ENCODE measurements at places on chromosomes 4 and X. TPM values are rescaled to one million over a fixed set of nuclear protein-coding genes. Genes with fewer than 3 reads are reported as not detected.

Gene ODAPH
- total RNA-seq = not detected

Gene PABPC5
- not detected for total RNA-seq

Gene GEMIN8
- total RNA-seq = 5.5 TPM

Gene PGAM4
- 0.53 TPM for total RNA-seq

Gene MAP9
- total RNA-seq = 6.5 TPM

Gene GIMD1
- not detected for total RNA-seq

Gene CXorf49
- not detected for total RNA-seq

Gene RAB40AL
- total RNA-seq = not detected

Gene UCP1
- total RNA-seq = not detected

Gene POLA1
- 37.8 TPM for total RNA-seq

Gene LRRC66
- total RNA-seq = 0.07 TPM

Gene MAOA
- total RNA-seq = 0.66 TPM

Gene NUDT10
- total RNA-seq = 1.2 TPM

Gene MSX1
- not detected for total RNA-seq

Gene HMGN5
- total RNA-seq = 7.5 TPM

Gene ESX1
- not detected for total RNA-seq

Gene NRK
- not detected for total RNA-seq

Gene DOK7
- not detected for total RNA-seq

Gene USP46
- 1.0 TPM for total RNA-seq

Gene FGF13
- not detected for total RNA-seq

Gene RRH
- total RNA-seq = 0.32 TPM

Gene MAGEA12
- not detected for total RNA-seq

- DNase-seq = no peak
Measured at GRCh38 chr4:127236889-127237288, 395.9 kb upstream of the INTU start.

DNA sequence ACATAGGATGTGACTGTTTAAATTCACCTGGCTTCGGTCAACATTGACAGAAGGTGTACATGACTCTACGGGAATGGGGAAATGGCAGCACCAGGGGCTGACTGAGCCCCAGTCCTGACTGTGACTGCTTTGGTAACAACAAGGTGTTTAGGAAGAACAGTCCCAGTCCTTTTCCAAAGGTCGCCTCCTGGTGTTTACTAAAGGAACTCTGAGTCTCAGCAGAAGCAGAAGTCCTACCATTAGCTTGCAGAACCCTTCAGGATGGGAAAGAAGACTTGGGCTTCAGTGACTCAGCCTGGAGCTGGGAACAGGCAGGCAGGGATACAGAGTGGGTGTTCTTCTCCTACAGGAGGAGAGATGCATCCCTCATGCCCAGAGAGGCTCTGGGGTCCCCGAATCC lies 103.3 kb downstream of the MGST2 start:
- DNase-seq = no peak

DNA sequence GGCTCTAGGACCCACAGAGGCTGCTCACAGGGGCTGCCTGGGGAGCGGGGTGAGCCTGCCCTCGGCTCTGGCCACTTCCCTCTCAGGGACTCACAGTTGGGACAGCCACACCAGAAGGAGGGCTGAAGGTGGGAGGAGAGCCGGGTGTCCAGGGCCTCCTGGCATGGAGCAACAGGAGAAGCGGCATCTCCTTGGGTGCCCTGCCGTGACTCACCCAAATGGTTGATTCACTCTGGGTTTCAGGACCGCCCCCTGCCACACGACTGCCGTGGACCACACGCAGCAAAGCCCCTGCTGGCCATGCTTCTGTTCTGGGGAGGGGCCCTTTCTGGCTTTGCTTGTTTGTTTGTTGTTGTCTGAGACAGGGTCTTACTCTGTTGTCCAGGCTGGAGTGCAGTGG lies 86.0 kb upstream of the AFAP1 start:
- DNase-seq = no peak

- no peak for DNase-seq
Measured at GRCh38 chr4:166802346-166802745, 431.9 kb downstream of the SPOCK3 start.

- no peak for DNase-seq
Measured at GRCh38 chr4:118346495-118346894, 6.3 kb downstream of the PRSS12 start.

DNA sequence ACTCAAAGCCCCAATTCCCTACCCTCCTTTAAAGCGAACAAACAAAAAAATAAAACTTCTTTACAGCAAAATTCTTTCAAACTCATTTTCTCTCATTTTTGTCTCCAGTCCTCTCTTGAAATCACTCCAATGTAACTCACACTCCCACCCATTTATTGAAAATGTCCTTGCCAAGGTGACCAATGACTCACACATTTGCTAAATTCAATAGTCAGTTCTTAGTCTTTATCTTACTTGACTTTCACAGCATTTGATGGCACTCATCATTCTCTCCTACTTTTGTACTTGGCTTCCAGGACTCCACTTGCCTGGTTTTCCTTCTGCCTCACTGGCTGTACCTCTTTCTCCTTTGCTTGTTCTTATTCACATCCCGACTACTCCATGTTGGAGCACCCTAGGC lies 19.9 kb downstream of the CC2D2A start:
- DNase-seq = no peak

- no peak for DNase-seq
Measured at GRCh38 chr4:5206016-5206790, 154.9 kb downstream of the STK32B start.

- no peak for DNase-seq
Measured at GRCh38 chr4:10272511-10272910, 155.9 kb upstream of the WDR1 start.

- DNase-seq = no peak
Measured at GRCh38 chrX:139750390-139750789, 42.4 kb upstream of the MCF2 start.

DNA sequence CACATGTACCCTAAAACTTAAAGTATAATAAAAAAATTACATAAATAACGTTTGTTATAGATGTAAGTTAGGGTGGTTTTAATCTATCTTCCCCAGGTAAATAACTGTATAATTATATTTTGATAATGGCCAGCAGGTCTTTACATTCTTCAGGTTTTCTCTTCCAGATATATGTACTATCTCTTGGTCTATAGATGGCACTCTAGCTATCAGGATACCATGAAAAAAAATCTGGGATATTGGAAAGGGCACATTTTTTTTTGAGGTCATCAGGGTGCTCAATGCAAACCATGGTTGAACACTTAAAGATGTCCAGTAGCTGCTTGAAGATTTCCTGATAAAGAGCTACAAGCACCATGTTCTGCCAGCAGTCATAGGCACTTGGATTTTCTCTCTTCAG lies 15.6 kb upstream of the ADH4 start:
- no peak for DNase-seq

GRCh38 chrX:73525928-73526690 lies 36.9 kb upstream of the CHIC1 start:
- no peak for DNase-seq

DNA sequence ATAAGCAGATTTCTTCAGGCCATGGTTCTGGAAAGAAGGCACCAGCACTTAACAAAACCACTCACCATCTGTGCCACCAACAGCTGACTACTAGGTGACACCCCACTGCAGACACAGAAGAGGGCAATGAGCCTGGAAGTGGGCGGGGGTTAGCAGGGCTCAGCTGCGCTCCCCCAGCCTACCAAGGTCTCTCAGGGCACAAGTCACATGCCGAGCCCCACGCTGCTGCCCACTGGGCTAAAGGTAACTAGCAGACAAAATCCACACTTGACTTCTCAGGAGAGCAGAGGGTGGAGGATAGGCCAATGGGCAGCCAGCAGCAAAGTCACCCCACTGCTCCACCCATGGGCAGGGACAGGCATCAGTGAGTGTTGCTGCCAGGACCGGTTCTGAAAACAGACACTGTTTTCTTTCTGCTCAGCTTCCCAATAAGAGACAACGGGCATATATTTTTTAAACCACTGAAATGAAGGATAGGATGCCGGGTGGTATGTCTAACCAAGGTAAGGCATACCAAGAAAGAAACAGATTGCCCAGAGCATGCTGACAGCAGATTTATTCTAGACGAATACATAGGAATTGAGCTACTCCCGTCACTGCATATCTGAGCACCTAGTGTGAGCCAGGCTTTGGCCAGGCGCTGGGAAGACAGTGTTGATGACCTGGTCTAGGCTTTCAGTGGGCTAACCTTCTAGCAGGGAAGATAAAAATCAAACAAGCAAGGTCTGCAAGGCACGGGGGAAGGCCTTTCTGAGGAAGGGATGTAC lies 20.1 kb downstream of the ACSL1 start:
- no peak for DNase-seq

GRCh38 chr4:139965789-139966188 lies 188.2 kb downstream of the MAML3 start:
- no peak for DNase-seq

GRCh38 chr4:10184501-10184938 lies 67.9 kb upstream of the WDR1 start:
- DNase-seq = no peak

DNA sequence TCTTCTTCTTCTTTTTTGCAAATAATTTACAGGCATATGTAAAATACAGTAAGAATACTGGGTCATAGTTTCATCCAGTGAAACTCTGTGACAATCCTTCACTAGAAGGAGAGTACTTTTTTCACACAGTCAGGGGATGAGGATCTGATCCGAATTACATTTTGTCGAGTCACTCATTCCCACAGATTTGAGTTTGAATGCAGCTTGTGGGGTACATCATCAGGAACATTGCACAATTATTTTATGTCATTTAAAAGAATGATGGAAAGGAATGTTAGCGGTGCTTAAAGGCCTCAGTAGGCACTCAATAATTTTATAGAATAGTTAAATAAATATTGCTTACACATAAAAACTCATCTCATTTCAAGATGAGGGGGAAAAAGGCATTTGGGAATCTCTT lies 88.6 kb downstream of the CHRNA9 start:
- DNase-seq = no peak

DNA sequence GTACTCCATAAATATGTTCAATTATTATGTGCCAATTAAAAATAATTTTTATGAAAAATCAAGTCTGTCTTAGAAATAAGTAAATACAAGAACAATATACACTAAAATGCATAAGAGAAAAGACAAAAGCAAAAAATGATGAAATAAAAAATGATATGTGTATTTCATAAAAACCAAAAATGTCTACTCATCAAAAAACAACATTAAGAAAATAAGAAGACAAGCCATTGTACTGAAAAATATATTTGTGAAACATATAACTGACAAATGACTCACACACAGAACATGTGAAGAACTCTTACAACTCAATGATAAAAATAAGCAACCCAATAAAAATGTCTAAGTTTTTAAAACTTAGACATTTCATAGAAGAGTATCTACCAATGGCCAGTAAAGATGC lies 34.1 kb upstream of the ENOX2 start:
- DNase-seq = no peak

DNA sequence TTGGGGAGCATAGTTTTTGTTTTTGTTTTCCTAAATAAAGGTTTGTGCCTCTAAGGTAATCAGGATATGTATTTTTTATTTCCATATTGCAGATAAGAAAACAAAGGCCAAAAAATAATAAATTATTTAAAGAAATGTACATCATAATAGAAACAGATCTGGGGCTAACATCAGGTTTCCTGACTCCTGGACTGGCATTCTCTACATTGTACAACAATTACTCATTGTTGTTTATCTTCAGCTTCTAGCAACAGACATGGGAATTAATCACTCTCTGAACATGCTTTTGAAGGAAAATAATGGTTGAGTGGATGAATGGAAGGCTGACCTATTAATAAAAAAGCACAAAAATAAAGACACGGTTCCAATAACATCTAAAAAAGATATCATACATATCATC lies 146.2 kb downstream of the KCNIP4 start:
- no peak for DNase-seq

- DNase-seq = no peak
Measured at GRCh38 chr4:111506706-111507105, 638.5 kb upstream of the FAM241A start.

- no peak for DNase-seq
Measured at GRCh38 chrX:124395145-124395880, 49.0 kb downstream of the SH2D1A start.

- DNase-seq = no peak
Measured at GRCh38 chr4:8648816-8649630, 56.5 kb downstream of the CPZ start.

DNA sequence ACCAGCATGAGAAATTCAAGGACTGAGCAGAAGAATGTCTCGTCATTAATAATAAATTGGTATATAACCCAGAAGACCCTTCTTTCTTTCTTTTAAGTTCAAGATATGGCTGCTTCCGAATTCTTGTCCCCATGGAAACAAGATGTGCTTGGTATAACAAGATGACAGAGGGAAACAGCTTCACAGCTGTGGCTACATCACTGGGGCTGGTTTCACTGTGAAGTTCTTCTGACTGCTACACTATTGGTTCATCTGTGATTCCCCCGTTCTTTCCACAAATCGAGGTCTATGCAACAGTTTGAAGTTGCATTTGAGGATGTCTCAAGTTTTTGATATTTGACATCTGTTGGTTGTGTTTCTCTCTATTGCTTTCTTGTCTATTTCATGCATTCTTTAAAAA lies 12.3 kb upstream of the DTHD1 start:
- DNase-seq = no peak
